Stimulated activated CD4-positive, alpha-beta T cell treated with anti-CD3 and anti-CD28 coated beads, TNF-alpha, amount 100 ng/mL, for 24 hours (primary cell): ENCODE measurements at places on chromosomes 6 and 20.

DNA sequence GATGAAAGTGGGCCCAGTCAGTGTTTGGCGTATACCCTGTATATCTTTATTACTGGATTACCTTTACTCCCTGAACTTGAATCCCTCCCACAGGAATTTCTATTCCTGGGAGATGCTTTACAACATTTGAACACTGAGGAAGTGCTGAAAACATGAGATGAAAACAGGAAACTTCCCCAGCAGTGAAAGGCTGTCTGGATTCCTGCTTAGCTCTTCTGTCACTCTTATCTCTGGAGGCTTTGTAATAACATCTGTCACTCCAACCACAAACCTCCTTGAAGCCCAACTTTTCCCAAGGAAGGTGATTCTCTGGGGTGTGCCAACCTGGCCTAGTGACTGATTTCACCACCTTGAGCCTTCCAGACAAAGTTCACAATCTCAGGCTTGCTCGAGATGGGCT lies 264.5 kb upstream of the BMP2 start:
- DNase-seq = no peak

- peak; percentile 47 for DNase-seq
Measured at GRCh38 chr20:59123011-59123677, 40.5 kb upstream of the ZNF831 start.

- no peak for DNase-seq
Measured at GRCh38 chr20:35702051-35702823, 3.0 kb downstream of the ROMO1 start.

DNA sequence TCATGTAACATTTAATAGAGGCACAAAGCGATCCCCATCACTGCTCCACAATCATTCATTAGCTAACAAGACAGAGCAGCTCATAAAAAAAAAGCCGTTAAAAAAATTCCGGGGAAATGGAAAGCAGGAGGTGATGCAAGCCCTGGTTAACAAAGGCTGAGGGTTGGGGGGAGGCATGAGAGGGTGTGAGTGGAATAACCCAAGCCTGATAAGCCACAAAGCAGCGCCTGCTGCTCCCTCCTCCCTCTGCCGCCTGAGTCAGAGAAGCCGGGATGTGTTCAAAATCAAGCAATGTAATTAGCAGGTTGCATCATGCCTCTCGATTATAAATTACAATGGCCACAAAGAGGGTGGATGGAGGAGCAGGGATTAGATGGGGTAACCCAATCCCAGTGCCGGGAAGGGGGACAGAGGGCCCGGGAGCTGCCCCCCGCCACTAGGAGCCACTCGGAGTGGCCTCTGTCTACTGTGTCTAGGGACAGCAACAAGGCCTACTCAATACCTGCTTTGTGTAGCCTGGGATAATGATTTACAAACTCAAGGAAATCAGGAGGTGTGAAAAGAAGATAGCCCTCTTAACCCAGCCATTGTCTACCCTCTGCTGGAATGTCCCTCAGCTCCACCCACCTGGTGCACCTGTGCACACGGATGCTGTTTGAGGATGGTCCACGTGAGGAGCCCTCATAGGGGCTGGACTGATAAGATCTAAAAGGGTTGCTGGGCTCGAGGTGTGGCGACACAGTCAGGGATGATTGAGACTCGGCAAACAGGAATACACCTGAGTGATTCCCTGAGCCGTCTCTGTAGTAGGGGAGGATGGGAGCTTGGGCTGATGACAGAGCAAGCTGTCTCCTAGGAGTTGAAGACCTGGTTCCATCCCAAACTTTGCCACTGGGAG lies 156.9 kb downstream of the VEGFA start:
- no peak for DNase-seq

DNA sequence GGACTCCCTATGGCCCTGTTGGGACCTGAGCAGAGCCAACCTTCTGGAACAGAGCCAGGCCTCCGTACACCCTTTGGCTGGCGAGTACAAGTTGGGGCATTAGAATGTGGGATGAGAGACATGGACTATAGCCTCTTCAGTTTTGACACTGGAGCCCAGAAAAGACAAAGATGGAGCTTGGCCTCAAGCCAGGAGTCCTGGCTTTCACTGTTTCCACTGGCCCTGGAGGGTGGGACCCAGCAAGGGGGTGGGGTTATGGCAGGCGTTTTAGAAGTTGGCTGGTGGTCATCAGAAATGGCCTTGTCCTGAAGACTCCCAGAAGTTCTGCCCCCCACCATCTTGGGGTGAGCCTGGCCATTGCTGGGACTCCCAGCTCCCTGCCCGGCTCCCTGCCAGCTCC lies 21.8 kb downstream of the ITPR3 start:
- DNase-seq = no peak

GRCh38 chr6:155599561-155599960 lies 143.9 kb upstream of the NOX3 start:
- no peak for DNase-seq

DNA sequence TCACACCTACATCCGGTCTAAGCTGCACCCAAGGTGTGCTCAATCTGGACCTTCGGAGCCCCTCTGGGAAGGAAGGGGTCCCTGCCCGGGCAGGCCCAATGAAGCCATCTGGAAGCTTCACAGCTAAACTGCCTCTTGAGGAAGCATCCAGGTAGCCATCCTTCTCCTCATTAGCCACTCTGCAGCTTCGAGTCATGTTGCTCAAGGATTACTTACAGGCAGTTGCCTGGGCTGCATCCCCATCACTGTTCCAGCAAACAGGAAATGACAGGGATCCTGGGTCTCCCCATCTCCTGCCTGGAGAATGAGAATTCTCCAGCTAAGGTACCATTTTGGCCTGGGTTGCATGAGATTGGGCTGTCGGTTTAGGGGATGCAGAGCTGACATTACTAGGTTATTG lies 91.7 kb downstream of the ERMARD start:
- DNase-seq = no peak

DNA sequence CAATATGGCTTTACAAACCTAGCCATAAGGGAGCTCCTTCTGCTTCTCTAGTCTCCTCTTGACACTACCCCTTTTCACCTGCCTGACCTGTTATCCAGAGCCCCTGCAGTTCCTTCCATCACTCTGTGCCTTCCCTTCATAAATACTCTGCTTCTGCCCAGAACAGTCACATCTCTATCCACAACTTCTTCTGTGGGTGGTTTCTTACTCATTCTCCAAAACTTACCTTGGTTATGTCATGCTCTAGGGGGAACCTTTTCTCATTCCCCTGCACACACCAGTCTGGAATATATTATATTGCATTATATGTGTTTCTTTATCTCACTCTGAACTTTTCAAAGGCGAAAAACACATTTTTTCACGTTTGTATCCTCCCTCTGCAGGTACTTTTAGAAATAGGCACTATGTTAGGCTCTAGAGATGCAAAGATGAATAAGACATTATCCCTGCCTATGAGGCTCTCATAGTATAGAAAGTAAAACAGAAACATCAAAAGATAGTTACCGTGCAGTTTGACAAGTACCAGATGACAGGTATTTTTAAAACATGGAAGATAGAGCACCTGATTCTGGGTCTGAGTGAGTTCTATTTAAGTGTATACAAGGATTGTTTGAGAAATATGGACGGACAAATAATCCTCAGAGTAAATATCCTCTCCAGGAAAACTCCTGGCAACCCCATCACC lies 51.5 kb downstream of the AIG1 start:
- DNase-seq = no peak

DNA sequence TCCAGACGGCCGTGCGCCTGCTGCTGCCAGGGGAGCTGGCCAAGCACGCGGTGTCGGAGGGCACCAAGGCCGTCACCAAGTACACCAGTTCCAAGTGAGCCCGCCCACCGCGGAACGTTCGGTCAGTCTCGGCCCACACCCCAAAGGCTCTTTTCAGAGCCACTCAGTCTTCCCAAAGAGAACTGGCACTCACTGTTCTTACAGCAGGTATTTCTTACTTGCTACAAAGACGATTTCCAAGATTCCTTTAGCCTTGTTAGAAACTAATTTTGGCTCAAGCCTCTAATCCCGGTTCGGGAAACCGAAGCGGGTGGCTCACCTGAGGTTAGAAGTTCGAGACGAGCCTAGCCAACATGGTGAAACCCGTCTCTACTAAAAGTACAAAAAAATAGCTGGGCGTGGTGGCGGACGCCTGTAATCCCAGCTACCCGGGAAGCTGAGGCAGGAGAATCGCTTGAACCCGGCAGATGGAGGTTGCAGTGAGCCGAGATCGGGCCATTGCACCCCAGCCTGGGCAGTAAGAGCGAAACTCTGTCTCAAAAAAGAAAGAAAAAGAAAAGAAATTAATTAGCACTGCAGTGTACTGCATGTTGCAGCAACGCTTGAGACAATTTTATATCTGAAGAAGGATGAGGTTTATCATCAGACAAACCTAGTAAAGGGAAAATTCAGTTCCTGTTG lies 73.1 kb downstream of the OR2B2 start:
- peak; percentile 21 for DNase-seq

DNA sequence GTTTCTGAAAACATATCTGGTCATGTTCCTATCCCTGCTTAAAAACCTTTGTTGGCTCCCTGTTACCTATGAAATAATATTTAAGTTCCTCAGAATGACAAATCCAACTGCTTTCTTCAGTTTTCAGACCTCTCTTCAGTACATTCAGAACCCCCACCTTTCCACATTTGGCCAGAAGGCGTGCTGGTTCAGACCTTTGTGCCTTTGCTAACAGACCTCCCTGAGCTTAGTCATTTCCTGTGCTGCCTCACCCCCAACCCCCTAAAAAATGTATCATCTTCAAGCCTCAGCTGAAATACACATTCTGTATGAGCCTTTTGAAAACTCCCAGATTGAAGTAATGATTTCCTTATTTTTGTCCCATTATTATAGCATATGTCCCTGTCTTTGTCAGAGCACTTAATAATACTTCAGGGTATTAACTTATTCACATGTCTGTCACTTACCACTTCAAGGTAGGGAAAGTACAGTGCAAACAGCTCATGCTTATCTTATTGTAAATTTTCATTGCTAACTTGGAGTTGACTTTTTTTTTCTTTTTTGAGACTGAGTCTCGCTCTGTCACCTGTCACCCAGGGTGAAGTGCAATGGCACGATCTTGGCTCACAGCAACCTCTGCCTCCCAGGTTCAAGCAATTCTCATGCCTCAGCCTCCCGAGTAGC lies 19.7 kb downstream of the FAM217A start:
- DNase-seq = peak; percentile 33

DNA sequence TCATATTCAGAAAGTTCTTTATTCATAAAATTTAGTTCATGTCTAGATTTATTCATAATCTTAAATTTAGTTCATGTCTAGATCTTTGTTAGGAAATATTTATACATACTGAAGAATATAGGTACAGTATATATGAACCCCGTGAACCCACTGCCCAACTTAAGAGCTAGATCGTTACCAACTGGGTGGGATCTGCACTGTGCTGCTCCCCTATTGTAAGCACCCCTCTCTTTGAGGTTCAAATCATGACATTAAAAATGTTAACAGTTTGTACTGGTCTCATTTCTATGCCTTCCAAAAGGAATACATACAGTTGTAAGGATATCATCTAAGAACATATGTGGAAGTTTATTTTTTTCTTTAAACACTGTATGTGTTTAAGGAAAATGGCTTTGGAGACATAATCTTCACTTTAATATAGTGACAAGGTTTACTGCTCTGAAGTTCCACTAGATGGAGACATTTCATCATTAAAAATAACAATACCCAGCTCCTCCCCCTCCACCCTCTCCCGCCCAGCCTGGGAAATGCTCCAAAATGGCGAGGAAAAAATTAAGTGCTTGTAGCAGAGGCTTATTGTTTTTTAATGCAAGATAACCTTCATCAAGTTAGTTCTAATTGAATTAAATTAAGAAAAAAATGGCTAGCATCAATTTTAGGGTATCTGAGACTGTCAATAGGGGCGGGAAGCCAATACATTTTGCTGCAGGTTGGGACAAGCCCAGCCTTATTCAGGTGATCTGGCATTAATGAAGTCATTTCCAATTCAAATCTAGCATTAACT lies 104.1 kb upstream of the TRAF3IP2 start:
- DNase-seq = peak; percentile 34

DNA sequence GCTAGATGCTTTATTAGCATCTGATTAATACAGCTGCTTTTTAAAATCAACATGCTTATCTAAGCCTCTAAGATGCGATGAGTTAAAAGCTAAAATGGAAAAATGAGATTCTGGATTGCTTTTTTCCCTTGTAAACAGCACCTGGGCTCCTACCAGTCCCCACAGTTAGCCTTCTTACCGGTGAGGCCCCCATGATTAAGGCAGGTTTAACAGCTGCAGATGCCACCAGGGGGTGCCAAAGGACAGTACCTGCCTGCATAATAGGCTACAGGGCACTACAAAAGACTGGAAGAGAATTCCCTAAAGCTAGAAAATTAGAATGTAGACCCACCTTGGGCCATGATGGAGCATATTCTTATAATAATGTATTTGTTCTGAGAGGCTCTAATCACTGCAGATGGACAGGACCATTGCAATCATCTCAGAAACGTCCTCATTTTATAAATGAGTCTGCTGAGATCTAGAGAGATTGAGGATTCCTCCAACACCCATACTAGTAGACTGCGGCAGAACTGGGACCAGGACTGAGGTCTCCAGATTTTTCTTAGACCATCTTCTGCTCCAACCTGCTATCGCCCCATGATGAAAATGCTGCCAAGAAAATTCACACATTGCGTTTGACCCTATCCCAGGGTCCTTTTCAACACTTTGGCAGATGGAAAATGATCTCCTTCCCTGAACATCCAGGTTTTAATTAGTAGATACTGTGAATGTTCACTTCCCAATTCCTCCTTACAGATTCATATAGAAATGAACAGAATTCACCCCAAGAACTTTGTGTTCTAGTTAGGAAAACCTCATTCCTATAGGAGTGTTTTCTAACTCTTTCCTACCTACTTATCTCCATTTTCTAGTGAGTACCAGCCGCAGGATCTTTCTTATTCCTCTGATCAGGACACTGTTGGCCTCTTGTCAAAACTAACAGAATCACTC lies 148.8 kb downstream of the RPS12 start:
- peak; percentile 14 for DNase-seq

DNA sequence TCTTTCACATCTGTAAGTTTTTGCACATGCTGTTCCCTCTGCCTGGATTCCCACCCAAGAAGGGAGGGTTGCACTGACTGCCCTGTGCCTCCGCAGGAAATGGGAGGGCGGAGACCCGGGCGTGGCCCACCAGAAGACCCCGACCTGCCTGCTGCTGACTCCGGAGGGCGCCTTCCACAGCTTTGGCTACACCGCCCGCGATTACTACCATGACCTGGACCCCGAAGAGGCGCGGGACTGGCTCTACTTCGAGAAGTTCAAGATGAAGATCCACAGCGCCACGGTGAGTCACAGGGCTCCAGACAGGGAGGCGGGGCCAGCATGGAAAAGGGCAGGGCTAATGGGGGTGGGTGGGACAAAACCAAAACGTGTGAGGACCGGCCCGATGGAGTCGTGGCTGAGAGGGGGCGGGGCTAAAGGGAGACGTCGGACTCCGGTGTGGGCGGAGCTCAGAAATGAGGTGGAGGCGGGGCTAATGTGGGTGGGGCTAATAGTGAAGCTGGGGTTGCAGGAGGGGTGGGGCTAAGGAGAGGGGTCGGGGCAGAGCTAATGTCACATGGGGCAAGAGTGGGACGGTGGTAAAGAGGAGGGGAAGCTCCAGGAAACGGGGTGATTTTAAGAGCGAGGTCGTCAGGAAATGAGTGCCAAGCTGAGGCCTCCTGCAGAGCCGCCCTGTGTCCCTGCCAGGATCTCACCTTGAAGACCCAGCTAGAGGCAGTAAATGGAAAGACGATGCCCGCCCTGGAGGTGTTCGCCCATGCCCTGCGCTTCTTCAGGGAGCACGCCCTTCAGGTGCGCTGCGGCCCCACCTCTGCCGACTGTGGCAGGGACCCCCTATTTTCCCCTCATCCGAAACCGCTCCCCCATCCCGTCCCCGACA lies 12.6 kb downstream of the HSPA12B start:
- peak; percentile 49 for DNase-seq

- no peak for DNase-seq
Measured at GRCh38 chr20:53149148-53149889, 177.2 kb downstream of the TSHZ2 start.

- DNase-seq = no peak
Measured at GRCh38 chr20:62210496-62210855, 9.6 kb downstream of the HRH3 start.
